ENCODE measurements at places on chromosomes 16 and 17.

DNA sequence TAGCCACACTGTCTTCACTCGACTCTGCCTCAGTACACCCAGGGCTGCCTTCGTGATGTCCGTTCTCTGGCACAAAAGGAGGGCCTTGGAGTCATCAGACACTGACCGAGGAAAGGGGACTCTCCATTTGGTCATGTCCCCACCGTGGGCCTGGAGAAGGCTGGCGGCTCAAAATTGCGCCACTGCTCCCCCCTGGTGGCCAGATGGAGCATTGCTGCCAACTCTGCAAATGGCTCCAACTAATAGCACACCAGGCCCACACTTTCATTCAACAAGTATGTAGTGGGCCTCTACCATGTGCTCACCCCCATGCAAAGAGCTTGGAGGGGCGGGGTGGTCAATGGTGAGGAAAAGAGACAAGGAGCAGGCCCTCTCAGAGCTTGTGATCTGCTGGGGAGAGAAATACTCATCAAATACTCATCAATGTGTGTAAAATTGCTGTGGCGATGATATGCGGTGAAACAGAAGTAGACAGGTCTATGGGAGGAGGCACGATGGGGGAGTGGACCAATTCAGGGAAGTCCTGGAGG lies 5.2 kb upstream of the GRIN2C start:
- DNase-seq = no peak

DNA sequence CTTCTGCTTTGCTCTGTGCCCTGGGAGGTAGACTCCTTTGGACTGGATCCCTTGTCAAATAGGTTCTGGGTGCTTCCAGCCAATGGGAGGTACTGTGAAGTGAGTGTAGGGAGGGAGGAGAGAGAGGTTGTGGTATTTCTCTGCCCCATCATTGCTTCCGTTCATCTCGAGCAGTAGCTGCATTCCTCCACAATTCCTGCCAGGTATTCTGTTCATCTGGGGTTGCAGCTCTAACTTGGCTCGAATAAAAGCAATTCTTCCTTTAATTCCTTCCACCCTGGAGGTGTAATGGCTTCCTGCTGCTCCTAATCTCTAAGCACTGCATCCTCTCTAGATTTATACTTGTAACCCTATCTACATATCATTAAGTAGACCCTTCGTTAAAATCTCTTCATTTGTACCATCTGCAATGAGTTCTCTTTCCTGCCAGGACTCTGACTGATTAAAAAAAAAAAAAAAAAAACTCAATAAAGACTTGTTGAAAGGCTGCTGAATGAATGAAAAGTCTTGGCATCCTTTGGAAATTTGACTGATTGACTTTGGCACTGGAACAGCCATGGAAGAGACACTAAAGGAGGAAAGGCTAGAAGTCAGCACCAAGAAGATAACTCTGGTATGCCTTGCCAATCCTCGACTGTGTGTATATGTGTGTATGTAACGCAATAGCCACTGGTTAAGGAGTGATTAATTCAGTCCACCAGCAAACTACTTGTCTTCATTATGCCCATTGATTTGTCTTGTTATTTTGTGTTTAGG lies 616.9 kb upstream of the SOX9 start:
- no peak for DNase-seq

DNA sequence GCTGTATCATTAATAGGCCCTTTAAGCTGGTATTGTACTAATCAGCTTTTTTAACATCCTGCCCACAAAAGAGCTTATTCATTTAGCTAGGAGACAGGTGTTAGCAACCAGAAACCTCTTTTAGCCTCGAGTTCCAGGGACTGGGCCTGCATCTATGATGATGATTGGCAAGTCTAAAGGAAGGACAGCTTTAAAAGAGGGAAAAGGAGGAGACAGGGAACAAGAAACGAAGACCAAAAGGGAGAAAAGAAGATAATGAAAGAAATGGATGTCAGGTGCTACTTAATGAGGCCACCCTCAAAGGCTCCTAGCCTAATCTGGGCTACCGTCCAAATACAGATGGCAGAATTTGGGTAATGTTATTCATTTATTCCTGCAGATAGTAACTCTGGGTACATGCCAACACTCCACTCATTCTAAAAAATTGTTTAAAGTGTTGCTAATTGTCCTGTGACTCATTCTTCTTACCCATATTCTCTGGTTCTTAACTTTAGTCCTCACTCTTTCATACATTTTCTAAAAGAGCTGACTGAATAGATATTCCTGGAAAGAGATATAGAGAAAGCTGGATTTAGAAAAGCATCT lies 18.7 kb upstream of the RFFL start:
- peak; percentile 18 for DNase-seq

- DNase-seq = no peak
Measured at GRCh38 chr17:30251931-30252330, 16.4 kb upstream of the SLC6A4 start.

- DNase-seq = no peak
Measured at GRCh38 chr16:66262253-66263167, 104.0 kb upstream of the CDH5 start.

GRCh38 chr17:29154516-29155226 lies 25.5 kb downstream of the MYO18A start:
- no peak for DNase-seq

- no peak for DNase-seq
Measured at GRCh38 chr17:4849011-4849536, 15.9 kb downstream of the MINK1 start.

- DNase-seq = no peak
Measured at GRCh38 chr16:86523166-86523740, 12.9 kb downstream of the FOXF1 start.

GRCh38 chr17:70310221-70310672 lies 140.9 kb downstream of the KCNJ2 start:
- DNase-seq = peak; percentile 50

GRCh38 chr16:55072976-55073375 lies 142.3 kb downstream of the IRX5 start:
- DNase-seq = no peak

GRCh38 chr16:30527635-30528178 lies 1.3 kb upstream of the ZNF768 start:
- peak; percentile 74 for DNase-seq

DNA sequence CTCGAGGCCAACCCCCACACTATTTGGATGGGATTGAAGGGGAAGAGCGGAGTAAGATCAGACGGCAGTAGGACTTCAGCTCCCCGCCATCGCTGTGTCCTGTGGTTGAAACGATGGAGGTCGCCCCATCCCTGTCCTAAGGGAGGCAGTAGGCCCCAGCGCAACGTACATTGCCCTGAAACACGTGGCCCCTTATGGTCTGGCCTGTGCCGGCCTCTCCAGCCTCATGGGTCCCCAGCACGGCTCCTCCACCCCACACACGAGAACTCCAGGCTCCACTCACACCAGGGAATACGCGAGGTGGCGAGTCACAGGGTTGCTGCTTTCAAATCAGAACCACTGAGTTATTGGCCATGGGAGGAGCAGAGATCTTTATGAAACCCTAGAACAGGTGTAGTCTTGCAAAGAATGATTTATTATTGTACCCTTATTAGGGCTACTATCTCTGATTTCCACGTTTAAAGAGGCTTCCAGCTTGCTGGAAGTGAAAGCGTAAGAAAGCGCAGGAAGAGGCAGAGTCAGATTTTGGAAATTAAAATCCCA lies 669 bp upstream of the DCTPP1 start:
- no peak for DNase-seq

- DNase-seq = no peak
Measured at GRCh38 chr16:77840673-77841501, 52.5 kb downstream of the VAT1L start.

- no peak for DNase-seq
Measured at GRCh38 chr17:18117533-18117932, 9.0 kb downstream of the MYO15A start.

DNA sequence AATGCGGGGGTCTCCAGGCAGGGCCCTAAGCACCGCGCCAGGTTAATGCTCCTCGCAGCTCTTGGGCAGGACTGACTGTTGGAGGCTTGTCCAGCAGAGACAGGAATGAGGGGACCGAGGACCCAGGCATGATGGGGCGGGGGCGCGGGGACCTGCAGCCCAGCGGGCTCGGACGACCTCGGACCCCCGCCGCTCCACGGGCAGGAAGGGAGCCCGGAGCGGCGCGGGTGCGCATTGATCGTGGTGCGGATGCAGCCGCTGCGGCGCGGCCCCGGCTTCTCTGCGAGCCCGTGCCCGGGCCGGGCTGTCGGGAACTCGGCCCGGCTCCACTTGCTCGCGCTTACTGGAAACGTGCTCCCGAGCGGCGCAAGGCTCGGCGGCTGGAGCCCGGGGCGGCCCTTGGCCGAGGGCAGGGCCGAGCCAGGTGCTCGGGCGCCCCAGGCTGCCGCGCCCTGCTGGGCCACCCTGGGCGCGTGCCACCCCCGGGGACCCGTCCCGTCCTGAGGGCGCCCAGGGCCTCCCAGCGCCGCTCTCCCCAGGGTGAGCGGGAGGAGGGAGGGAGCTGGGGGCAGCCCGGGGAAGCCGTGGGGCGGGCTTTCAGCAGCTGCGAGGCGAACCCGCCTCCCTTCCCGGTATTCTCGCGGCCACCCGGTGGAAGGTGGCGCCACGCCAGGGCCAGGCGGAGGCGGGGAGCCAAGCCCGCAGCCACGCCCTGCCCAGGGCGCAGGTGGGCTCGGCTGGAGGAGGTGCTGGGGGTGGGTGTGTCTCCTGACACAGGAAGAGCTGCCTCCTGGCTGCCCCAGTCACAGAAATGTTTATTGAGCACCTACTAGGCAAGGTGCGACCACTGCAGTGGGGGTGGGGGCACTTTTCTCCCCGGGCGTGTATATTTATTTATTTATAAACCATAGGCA lies 45.9 kb downstream of the SOCS3 start:
- peak; percentile 74 for DNase-seq

GRCh38 chr17:81510785-81511553 lies 1.6 kb downstream of the ACTG1 start:
- DNase-seq = no peak

DNA sequence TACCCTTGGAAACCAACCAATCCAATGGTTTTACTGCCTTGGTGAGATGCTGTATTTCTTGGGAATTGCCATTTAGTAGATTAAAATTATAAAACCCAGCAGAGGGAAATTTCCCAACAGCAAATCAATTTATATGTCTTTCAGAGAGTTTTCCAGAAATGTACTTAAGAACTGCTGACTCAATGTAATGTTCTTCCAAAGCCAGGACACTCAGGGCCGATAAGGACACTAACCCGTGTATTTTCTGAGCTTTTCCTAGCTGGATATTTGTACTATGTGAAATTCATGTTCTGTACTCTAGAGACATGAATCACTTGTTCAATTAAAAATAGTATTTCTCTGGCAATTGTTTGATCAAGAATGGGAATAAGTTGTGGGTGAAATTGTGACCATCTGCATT lies 121.4 kb downstream of the KCNJ2 start:
- DNase-seq = no peak

GRCh38 chr17:12973496-12974004 lies 44.3 kb downstream of the ELAC2 start:
- no peak for DNase-seq

GRCh38 chr17:30433514-30433913 lies 43.7 kb upstream of the GOSR1 start:
- peak; percentile 55 for DNase-seq

- DNase-seq = no peak
Measured at GRCh38 chr17:66953630-66954020, 10.9 kb upstream of the CACNG4 start.

DNA sequence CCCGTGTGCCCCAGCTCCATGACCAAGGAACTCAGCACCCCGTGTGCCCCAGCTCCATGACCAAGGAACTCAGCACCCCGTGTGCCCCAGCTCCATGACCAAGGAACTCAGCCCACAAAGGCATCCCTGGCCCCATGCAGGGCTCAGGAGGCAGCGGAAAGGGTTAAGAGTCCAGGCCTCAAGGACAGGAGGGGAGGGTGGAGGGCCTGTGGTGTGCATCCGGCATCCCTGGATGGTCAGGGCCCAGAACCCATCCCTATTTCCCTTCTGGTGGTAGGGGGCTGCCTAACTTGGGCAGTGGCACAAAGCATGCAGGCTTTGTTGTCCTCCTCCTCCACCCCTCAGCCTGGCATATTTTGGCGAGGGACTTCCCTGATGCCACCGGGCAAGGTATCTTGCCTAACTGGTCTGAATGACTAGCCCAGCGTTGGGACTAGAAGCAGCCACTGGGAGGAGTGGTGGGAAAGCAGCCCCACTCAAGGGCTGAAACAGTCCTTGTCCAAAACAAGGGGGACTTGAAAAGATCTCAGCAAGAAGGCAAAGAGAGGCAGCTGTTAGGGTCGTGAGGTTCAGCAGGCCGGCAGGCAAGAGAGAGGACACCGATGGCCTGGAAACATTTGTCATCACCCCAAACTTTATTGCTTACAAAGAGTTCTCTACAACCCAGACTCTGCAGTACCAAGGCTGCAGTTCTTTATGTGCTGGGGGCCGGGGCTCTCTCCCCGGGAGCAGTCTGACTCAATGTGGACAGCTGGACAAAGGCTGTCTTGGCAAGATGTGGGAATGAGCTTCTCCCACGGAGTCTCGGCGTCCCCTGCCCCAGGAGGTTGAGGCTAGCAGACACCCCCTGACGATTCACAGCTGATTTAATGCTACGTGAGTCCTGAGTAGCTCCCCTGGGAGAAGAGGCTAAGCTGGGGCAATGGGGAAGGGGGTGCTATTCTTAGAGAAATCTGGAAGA lies 902 bp upstream of the SPATA32 start:
- DNase-seq = no peak

DNA sequence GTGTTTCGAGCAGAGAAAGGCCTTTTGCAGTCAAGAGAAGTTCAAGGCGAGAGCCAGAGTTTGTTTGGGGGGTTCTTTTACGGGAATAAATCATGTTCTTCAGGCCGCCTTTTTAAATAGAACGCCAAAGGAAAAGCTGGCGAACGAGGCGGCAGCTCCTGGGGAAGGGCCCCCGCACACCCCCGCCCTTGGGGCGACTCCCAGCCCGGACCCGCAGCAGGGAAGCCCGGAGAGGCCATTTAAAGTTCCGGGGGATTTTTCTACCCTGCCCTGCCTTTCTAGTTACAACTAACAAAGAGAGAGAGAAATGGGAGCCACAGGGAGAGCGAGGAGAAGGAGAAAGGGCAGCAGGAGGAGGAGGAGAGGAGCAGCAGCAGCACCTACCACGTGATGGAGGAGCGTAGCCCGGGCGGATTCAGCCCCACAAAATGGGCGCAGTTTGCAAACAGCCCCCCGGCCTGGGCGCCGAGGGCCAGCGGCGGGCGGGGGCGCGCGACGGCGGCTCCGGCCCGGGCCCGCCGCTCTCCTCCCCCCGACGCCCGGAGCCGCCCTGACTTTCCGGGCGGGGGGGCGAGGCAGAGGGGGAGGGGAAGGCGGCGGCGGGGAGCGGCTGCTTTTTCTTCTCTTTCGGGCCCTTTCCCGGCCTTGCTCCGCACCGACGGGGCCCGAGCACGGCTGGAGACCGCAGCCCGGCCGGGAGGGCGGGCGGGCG lies 634 bp downstream of the KANSL1 start:
- DNase-seq = peak; percentile 87

DNA sequence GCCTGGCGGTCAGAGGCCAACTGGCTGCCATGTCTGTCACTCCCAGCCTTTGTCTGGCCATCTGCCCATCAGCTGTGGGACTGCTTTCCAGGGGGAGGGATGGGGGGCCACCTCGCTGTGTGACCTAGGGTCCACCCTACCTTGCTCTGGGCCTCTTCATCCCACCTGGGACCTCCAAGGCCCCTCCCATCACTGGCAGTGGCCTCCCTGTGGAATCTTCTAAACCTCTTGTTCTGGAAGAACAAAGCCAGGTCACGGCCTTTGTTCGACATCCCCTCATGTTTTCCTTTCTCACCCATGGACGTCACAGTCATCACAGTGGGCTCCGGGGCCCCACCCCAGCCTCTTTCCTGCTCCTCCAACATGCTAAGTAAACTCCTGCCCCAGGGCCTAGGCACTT lies 24.0 kb downstream of the SPNS2 start:
- no peak for DNase-seq
